Activated CD4-positive, alpha-beta memory T cell treated with anti-CD3 and anti-CD28 coated beads, Interleukin-2, amount 10 ng/mL, durations not matched to agents 7 days and 5 days (primary cell): ENCODE measurements at places on chromosomes 1 and 21. TPM values are rescaled to one million over a fixed set of nuclear protein-coding genes. Genes with fewer than 3 reads are reported as not detected.

DNA sequence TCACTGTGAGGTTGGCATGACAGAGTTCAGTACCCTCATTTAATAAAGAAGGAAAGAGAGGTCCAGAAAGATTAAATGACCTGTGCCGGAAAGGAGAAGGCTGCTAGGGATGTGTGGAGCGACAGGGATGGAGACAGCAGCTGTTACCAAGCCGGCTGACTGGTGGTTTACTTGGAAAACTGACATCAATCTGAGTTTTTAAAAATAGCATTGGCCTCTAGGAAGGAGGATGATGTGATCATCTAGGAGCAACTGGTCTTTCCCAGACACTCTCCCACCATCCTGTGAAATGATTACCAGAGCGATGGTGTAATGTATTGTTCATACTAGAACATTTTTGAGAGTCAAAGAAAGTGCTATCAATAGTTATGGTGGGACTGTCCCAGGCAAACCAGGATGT, 154.4 kb downstream of the ZSCAN20 start:
- no peak overlapping the region for H3K4me3 ChIP-seq
- H3K27ac ChIP-seq, result no peak overlapping the region
- DNase-seq, result no peak
- no peaks in the 10 kb centered on the region for H3K4me1 ChIP-seq
- H3K27me3 ChIP-seq, result peaks cover 25% of the 10 kb centered on the region

DNA sequence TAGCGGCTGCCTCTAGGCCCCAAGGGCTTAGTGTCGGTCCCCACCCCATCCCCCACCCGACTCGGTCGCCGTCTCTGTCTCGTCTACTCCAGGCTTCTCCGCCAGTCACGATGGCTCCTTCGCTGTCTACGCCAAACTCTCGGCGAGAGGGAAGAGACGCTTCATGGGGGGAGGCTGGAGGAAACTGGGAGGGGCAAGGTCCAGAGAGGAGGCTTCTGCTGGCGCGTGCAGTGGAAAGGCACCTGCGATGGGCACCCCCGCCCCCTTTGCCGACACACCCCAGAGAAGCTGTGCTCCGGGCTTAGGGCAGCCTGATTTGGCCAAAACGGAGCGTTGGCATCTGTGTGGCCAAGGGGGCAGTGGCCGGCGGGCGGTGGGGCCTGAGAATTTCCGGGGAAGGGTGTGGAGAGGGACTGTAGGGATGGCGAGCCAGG, 1.2 kb upstream of the CSMD2 start:
- H3K4me1 ChIP-seq, result peaks cover 7% of the 10 kb centered on the region
- H3K27ac ChIP-seq, result no peak overlapping the region
- H3K27me3 ChIP-seq, result peaks cover 58% of the 10 kb centered on the region
- no peaks in the 10 kb centered on the region for H3K36me3 ChIP-seq

- DNase-seq, result no peak
- no peak overlapping the region for H3K27ac ChIP-seq
- H3K4me1 ChIP-seq, result peaks cover 6% of the 10 kb centered on the region
- no peaks in the 10 kb centered on the region for H3K36me3 ChIP-seq
- no peak overlapping the region for H3K4me3 ChIP-seq
Measured at GRCh38 chr1:16979475-16980327, 719 bp downstream of the MFAP2 start.

- H3K36me3 ChIP-seq, result no peaks in the 10 kb centered on the region
- no peak for DNase-seq
- no peak overlapping the region for H3K4me3 ChIP-seq
- no peak overlapping the region for H3K27ac ChIP-seq
- H3K4me1 ChIP-seq, result no peaks in the 10 kb centered on the region
Measured at GRCh38 chr21:24829397-24829796, 777.9 kb downstream of the MRPL39 start.

The LAMB3 gene
- 4.4 TPM for total RNA-seq

The KLHL20 gene
- total RNA-seq, result 17.7 TPM

The KCNAB2 gene
- total RNA-seq, result 286 TPM
